ENCODE measurements at places on chromosomes 1 and 21.

DNA sequence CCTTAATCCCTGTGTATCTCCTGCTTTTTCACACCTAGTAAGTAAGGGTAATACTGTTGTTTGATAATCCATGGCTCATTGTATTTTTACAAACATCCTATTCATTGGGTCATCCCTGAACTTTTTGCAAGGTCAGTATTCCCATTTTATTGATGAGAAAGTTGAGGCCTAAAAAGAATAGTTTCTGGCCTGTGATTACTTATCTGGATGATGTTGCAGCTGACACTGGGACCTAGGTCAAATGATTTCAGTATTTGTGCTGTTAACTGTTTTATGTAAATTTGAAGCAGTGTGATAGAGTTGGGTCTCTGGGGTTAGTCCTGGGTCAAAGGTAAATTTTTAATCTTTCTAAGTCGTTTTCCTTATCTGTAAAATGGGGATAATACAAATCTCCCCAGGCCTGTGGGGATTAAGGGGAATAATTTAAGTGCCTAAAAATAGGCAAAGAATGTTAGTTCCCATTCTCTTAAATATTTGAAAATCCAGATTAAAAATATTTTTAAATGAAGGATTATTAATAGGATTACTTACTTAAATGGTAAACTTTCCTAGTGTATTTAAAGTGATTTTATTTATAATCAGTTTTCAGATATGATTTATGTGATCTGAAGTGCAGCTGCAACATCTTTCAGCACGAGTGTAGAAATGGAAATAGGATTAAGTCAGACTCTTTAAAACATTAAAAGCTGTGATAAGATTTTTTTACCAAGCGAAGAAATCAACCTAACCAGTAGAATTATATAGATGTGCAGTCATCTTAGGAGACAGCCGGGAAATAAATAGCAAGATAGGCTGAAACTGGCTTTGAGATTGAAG, 4.3 kb downstream of the PPP2R5A start:
- DNase-seq: no peak

GRCh38 chr21:22444990-22445389, 1446.8 kb downstream of the NCAM2 start:
- DNase-seq: no peak

DNA sequence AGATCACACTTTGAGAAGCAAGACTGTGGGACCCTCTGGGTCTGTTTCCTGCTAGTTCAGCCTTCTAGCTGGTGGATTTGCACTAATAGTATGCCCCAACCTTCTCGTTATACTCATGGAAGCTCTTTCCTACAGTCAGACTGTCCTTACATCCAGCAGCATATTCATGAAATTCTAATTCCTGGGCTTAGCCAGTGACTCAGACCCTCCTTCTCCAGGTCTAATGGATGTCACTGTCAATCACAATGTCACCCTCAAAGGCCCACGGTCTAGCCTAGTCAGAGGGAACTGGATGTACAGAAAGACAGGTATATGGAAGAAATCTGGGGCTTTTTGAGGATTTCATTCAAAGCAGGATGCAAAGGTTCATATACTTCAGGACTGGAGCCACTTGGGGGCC, 72.4 kb downstream of the KCNJ15 start:
- no peak for DNase-seq

DNA sequence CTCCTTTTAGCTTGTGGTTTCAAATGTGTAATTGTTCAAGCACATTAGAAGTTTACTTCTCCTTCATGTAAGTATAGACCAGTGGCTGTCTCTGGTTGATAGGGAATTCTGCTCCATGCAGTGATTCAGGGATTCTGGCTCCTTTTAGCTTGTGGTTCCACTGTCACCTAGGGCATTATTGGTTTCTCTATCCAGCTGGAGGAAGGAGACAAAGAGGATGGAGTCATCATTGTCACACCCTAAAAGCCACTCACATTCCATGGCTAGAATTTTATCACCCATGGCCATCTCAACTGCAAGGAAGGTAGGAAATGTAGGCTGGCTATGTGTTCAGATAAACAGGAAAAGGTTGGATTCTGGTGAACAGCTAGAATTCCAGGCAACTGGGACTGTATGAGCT, 131.2 kb downstream of the URB2 start:
- no peak for DNase-seq

DNA sequence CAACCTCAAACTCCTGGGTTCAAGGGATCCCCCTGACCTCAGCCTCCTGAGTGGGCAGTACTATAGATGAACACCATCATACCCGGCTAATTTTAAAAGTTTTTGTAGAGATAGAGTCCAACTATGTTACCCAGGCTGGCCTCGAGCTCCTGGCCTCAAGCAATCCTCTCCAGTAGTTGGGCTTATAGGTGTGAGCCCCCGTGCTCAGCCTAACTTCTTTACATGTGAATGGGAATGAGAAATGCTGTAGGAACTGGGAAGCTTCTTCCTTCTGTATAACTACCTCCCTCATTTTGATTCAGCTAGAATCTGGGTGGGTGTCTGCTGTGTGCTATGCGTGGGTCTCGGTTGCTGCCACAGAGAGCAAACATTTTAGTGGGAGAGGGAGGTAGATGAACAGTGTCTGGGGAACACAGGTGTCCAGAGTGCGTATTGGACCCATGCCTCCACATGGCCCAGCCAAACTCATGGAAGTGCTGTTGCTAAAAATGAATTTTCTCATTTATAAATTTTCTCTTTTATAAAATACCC, 150.6 kb downstream of the NOS1AP start:
- no peak for DNase-seq

DNA sequence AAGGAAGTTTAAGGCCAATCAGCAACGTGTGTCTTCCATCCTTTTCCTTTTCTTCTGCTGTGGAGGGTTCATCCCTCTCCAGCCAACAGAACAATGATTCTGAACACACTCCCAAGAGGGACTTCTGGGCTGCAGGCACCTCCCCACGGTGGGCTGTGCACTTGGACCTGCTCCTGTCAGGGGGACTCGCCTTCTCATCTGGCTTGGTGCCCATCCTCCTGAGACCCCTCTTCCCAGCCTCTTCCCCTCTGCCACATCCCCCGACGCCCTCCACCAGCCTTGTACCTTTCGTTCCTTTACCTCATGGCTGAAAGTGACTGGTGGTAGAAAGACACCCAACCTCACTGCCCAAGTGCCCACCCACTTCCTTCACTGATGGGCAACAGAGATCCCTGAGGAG, 26.0 kb upstream of the SLAMF9 start:
- no peak for DNase-seq

DNA sequence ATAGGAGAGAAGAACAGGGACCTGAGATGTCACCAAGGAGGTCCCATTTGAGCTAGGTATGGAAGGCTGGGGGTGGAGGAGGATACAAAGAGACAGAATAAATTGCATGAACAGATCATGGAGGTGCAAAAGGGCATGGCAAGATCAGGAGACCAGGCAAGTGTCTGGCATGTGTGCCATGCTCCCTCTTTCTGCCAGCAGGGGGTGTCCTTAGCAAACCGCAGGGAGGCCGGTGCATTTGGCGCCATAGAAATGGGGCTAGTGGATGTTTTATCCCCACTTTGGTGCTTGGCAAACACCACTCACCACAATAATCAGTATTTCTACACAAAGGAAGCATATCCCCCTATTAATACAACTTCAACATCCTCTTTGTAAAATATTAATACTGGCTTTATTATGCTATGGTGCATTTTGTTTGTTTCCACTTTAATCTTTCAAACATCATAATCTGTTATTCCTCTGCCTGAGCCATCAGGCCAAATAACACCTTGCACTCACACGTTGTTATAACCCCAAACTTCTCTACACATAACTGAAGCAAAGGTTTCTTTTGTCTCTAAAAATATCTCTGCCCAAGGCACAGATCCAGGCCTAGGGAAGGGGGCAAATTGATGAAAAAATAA, 25.9 kb downstream of the S100A6 start:
- peak; percentile 28 for DNase-seq

DNA sequence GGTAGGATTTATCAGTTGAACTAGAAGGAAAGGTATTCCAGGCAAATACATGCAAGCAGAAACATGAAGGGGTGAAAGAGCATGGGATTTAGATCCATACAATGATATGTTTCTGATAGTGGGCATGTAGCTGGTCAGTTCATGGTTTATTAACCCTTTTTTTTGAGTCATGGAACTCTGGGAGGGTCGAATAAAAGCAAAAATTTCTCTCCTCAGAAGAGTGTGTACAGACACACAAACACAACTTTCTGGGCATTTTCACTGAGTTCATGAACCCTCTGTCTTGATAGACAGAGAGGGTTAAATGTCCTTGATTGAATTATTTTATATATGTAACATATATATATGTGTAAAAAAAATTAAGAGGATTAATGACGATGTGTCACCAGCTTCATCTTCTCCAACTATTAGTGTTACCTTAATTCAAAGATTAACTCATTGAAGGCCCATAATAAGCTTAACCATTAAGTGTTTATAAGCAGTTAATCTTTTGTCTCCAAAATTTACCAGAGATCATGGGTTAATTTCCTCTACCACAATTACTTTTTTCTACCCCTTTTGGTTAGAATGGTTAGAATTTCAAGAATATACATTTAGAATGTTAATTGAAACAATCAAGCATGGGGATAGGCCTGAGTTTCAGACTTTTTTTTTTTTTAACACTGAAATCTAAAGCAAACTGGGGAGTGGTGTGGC, 4.6 kb downstream of the JUN start:
- DNase-seq: no peak

DNA sequence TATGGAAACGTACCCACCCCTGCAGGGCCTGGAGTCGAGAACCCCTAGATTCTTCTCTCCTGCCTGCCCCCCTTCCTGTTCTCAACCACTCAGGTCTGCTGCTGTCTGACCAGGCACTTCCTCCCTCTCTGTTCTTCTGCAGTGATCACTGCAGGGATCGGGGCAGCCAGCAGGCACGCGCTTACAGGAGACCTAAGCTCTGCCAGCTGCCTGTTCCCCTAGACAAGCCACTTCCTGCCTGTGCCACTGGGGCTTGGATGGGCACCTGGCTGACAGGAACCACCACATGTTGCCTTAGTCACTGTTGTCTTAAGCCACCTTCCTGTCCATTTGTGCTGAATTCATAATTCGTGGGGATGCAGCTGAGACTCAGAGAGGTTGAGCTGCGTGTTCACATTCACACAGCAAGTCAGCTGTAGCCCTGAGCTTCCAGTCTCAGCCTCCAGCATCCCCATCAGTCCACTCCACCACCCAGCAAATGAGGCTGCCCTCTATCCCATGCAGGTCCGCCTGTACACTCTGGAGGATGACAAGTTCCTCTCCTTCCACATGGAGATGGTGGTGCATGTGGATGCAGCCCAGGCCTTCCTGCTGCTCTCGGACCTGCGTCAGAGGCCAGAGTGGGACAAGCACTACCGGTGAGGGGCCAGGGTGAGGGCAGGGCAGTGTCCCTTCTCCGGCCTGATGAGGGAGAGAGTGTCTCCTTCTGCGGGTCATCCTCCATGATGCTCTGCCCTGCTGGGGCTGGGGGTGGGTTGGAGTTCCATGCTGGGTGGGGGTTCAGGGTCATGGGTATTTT, 18.6 kb downstream of the FAM151A start:
- no peak for DNase-seq

DNA sequence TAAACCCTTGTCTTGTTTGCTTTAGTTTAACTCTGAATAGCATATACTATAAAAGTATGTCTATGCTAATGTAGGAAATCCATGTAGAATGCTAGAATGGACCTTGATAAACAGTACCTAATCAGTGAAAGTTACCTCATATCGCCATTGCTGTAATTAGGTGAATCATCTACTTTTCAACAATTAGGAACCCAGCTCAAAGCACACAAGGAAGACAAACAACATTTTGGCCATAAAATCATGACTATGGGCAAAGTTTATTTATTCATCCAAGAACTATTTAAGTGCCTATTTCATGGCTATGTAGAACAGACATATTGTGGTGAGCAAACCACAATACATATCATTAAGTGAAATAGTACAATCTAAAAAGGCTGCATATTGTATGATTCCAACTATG, 1043.2 kb downstream of the BRINP3 start:
- no peak for DNase-seq

GRCh38 chr1:118143121-118143520, 41.9 kb downstream of the SPAG17 start:
- DNase-seq: no peak

DNA sequence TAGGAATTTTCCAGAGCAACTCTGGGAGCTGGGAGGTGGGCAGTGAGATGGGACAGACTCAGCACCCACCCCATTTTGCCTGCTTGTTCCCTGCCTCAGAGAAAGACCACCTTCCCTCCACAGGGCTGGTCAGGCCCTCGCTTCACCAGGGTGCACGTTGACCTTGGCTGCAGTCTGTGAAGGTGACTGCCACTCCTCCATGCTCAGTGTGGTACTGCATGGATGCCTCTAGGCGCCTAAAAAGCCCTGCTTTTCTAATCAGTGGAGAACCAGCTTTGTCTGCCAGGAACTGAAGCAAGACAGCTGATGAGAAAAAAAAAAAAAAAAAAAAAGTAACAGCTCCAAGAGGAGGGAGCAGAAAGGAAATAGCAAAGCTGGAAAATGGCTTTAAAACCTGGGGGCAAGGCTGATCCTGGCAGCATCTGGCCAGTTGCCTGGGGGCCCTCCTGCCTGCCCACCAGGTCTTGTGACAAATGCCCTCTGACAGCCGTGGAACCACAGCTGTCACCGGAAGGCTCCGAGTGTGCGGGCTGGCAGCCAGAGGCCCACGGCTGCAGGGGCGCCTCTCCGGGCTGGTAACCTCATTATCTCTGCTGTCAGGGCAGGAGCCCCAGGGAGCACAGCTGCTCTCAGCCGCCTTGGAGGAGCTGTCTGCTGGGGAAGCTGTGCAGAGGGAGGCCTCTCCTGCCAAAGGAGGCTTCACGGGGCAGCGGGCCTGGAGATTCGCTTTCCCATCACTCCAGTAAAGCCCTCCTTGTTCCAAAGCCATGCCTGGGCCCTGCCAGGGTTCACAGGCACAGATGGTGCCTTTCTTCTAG, 13.7 kb downstream of the KIAA1614 start:
- no peak for DNase-seq

DNA sequence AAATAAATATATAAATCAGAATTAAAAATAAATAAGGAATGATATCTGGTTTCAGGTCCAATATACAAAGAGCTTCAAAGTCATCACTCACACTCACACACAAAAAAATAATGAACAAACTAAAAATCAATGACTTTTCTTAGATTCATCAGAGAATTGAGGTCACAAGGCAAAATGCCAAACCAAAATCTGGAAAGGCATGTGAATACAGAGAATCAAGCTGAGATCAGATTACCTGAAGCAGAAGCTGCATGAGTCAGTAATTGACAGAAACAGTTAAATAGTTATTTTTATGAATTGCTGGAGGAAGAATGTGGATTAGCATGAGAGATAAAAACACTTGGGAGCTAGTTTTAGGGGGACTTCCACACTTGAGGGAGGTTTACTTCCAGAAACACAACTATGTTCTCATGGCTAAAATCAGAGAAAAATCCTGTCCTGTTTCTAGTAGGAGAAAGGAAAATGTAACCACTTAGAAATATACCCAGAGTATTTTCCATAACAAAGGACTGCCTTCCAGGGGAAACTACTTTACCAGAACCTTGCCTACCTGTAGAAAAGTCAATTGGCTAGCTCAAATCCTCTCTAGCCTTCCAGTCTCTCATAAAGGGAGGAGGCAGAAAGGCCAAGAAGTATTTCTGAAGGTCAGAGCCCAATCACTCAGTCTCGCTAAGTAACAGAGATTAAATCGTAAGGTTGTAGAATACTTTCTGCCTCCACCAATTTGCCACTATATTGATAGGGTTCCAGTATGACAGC, 536.6 kb upstream of the NR5A2 start:
- no peak for DNase-seq
